CD8-positive, alpha-beta memory T cell (primary cell): ENCODE measurements at places on chromosomes 13 and 19. TPM values are rescaled to one million over a fixed set of nuclear protein-coding genes. Genes with fewer than 3 reads are reported as not detected.

GRCh38 chr13:29801737-29802305 is 48.6 kb downstream of the UBL3 start:
- DNase-seq: no peak
- H3K27ac ChIP-seq: no peak overlapping the region
- peaks cover 4% of the 10 kb centered on the region for H3K4me1 ChIP-seq
- H3K36me3 ChIP-seq: no peaks in the 10 kb centered on the region

DNA sequence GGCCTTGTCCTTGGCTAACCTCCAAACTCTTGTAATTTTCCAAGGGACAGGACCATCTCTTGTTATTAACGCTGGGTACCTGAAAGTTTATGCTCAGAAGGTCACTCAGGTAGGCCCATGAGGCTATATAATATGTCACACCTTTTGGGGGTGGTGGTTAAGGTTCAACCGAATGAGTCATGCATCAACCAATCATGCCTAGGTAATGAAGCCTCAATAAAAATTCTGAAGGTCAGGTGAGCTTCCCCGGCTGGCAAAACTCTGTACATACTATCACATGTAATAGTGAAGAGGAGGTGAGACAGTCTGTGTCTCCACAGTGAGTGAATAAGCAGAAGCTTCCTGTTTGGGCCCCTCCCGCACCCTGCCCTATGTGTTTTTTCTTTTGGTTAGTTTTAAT is 424.9 kb downstream of the PCDH17 start:
- no peaks in the 10 kb centered on the region for H3K36me3 ChIP-seq
- DNase-seq: no peak
- no peak overlapping the region for H3K4me3 ChIP-seq
- H3K27me3 ChIP-seq: no peaks in the 10 kb centered on the region
- H3K27ac ChIP-seq: no peak overlapping the region

GRCh38 chr19:30281906-30282305 is 90.3 kb upstream of the ZNF536 start:
- no peaks in the 10 kb centered on the region for H3K27me3 ChIP-seq
- DNase-seq: no peak
- no peak overlapping the region for H3K27ac ChIP-seq
- no peaks in the 10 kb centered on the region for H3K4me1 ChIP-seq

GRCh38 chr19:53659292-53659691 is 27.5 kb downstream of the DPRX start:
- H3K36me3 ChIP-seq: no peaks in the 10 kb centered on the region
- no peak for DNase-seq
- H3K27ac ChIP-seq: no peak overlapping the region
- no peaks in the 10 kb centered on the region for H3K27me3 ChIP-seq

- H3K27me3 ChIP-seq: no peaks in the 10 kb centered on the region
- no peaks in the 10 kb centered on the region for H3K36me3 ChIP-seq
- DNase-seq: no peak
These were observed 321.0 kb downstream of the TBC1D4 start for GRCh38 chr13:75160984-75161383.

DNA sequence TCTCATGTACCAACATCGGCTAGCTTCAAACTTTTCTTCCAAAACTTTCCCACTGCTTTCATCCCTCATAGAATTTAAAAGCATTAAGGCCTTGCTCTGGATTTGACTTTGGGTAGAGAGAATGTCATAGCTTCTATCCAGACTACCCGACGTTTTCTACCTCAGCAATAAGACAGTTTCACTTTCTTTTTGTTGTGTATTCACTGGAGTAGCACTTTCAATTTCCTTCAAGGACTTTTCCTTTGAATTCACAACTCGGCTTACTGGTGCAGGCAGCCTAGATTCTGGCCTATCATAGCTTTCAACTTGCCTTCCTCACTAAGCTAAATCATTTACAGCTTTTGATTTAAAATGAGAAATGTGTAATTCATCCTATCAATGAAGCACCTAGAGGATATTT is 420.4 kb upstream of the GPC6 start:
- H3K36me3 ChIP-seq: no peaks in the 10 kb centered on the region
- no peaks in the 10 kb centered on the region for H3K27me3 ChIP-seq
- H3K27ac ChIP-seq: no peak overlapping the region
- no peak for DNase-seq

GRCh38 chr19:40682431-40682964 is 8.0 kb downstream of the NUMBL start:
- no peak overlapping the region for H3K27ac ChIP-seq
- no peaks in the 10 kb centered on the region for H3K27me3 ChIP-seq
- no peaks in the 10 kb centered on the region for H3K36me3 ChIP-seq
- H3K4me1 ChIP-seq: no peaks in the 10 kb centered on the region

GRCh38 chr13:73390100-73390499 is 331.3 kb downstream of the KLF5 start:
- no peak for DNase-seq
- H3K4me3 ChIP-seq: no peak overlapping the region
- no peak overlapping the region for H3K27ac ChIP-seq
- H3K27me3 ChIP-seq: no peaks in the 10 kb centered on the region
- H3K36me3 ChIP-seq: no peaks in the 10 kb centered on the region

GRCh38 chr13:79621449-79621848 is 140.5 kb downstream of the NDFIP2 start:
- no peak overlapping the region for H3K27ac ChIP-seq
- no peaks in the 10 kb centered on the region for H3K27me3 ChIP-seq
- no peak overlapping the region for H3K4me3 ChIP-seq
- DNase-seq: no peak
- no peaks in the 10 kb centered on the region for H3K4me1 ChIP-seq

GRCh38 chr13:111171629-111172028 is 56.5 kb downstream of the ARHGEF7 start:
- no peak for DNase-seq
- H3K36me3 ChIP-seq: peaks cover 10% of the 10 kb centered on the region
- H3K27me3 ChIP-seq: no peaks in the 10 kb centered on the region
- peaks cover 54% of the 10 kb centered on the region for H3K4me1 ChIP-seq

DNA sequence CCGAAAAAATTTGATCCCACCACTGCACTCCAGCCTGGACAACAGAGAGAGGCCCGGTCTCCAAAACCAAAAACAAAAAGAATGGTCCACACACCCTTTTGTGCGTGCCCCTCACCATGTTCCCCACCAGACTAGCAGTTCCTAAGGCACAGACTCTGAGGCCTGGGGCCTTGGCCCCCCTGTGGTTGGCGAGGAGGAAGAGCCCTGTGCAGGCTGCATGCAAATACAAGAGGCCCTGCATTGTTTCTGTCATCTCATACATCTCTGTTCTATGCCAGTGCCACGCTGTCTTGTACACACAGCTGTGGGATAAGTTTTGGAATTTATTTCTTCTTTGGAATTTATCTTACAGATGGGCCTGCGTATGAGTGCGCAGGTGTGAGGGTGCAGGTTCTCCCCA is 4.7 kb upstream of the YJEFN3 start:
- H3K36me3 ChIP-seq: no peaks in the 10 kb centered on the region
- H3K4me1 ChIP-seq: peaks cover 10% of the 10 kb centered on the region
- H3K27ac ChIP-seq: no peak overlapping the region
- DNase-seq: no peak

- H3K27ac ChIP-seq: no peak overlapping the region
- no peaks in the 10 kb centered on the region for H3K36me3 ChIP-seq
- H3K4me3 ChIP-seq: no peak overlapping the region
- DNase-seq: no peak
These were observed 342.5 kb downstream of the SPRY2 start for GRCh38 chr13:79998381-79998880.

- H3K27me3 ChIP-seq: no peaks in the 10 kb centered on the region
These were observed 58.4 kb downstream of the SPRYD7 start for GRCh38 chr13:49877629-49878218.

GRCh38 chr13:98803921-98804320 is 51.4 kb upstream of the SLC15A1 start:
- H3K4me3 ChIP-seq: no peak overlapping the region
- H3K27me3 ChIP-seq: no peaks in the 10 kb centered on the region
- peaks cover 13% of the 10 kb centered on the region for H3K36me3 ChIP-seq
- no peak overlapping the region for H3K27ac ChIP-seq
- DNase-seq: no peak

- peaks cover 15% of the 10 kb centered on the region for H3K4me1 ChIP-seq
- H3K4me3 ChIP-seq: peak overlapping the region; percentile 77
- H3K27me3 ChIP-seq: no peaks in the 10 kb centered on the region
- no peak for DNase-seq
- no peaks in the 10 kb centered on the region for H3K36me3 ChIP-seq
These were observed 464 bp upstream of the ZFP14 start for GRCh38 chr19:36379510-36379819.

- peak overlapping the region; percentile 37 for H3K4me3 ChIP-seq
- H3K4me1 ChIP-seq: peaks cover 5% of the 10 kb centered on the region
- no peak for DNase-seq
- H3K27ac ChIP-seq: no peak overlapping the region
- H3K36me3 ChIP-seq: no peaks in the 10 kb centered on the region
These were observed 5.4 kb upstream of the TRIM28 start for GRCh38 chr19:58538257-58539168.

Gene ENOX1
- total RNA-seq: 0.29 TPM
